ENCODE measurements at places on chromosomes 13 and 19. TPM values are rescaled to one million over a fixed set of nuclear protein-coding genes. Genes with fewer than 3 reads are reported as not detected.

- DNase-seq: no peak
These were observed 21.3 kb downstream of the VRK3 start for GRCh38 chr19:50003810-50004419.

GRCh38 chr19:53007200-53007599, 6.5 kb upstream of the ERVV-1 start:
- no peak for DNase-seq

DNA sequence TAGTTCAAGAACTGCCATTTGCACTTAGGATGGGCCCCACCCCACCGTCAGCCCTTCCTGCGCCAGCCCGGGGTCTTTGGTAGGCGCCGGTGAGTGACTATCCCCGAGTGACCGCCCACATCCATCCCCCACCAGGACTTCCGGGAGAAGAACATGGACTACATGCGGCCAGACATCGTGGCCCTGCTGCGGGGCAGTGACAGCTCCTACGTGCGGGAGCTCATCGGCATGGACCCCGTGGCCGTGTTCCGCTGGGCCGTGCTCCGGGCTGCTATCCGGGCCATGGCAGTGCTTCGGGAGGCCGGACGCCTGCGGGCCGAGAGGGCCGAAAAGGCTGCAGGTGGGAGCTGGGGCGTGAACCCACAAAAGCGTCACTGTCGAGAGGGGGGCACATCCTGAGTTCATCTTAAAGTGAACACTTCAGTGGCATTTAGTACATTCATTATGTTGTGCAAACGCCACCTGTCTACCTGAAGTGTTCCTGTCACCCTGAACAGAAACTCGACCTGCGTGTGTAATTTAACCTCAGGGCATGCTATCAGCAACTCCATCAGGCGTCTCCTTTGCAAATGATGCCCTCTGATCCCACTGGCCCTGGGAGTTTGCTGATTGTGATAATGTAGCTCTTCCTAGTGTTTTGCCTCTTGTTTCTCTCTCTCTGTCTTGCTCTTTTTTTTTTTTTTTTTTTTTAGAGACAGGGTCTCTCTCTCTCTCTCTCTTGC, 42.4 kb upstream of the USE1 start:
- no peak for DNase-seq

- DNase-seq: no peak
These were observed 30.2 kb downstream of the TMTC4 start for GRCh38 chr13:100644371-100644770.

DNA sequence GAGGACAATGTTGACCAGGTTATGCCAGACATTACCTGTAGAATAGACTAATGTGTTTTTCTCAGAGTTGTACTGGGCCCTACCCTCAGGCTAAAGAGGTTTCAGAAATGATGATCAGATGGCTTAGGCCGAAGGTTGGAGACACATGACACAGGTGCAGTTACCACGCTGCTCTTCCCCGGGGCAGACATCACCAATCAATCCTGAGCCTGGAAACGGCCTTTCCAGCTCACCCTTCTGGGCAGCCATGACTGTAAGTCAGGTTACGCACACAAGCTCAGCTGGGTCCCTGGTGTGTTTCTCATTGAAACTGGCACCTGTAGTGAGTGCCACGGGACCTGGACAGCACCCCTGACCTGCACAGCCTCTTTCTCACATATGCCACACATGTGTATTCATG, 299.3 kb downstream of the UQCRFS1 start:
- DNase-seq: no peak

DNA sequence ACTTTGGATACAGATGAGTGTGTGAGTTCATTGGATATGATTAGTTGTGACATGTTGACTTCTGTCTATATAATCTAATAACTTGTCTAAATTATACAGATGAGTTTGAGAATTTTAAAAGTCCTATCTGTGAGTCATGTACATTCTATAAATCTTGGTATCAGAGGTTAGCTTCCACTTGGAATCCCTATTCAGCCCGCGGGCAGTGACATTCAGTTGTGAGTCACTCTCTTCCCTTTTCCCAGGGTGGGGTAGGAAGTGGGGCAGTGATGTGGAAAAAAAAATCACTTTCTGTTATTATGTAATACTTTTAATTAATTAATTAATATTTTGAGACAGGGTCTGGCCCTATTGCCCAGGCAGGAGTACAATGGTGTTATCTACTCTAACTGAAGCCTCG, 33.0 kb upstream of the ZNF808 start:
- no peak for DNase-seq

GRCh38 chr13:102558029-102558428, 38.8 kb upstream of the TPP2 start:
- no peak for DNase-seq

GRCh38 chr13:92963029-92963428, 263.6 kb upstream of the GPC6 start:
- DNase-seq: no peak

DNA sequence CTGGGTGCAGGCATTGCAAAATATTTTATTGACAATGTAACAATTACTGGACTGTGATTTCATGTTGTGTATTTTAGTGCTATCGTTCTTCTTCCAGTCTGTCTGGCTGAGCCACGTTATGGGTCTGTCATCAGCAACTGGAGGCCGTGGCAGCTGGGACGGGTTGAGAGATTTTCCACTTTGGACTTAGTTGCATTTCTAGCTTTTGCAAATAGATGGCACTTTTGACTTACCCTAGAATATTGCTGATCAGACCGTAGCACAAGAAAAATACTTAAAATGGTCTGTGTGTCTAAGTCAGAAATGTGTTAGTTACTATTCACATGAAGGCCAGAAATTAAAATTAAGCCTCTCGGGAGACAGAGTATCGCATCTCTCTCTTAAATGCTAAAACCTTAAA, 211.1 kb downstream of the TEX29 start:
- no peak for DNase-seq

DNA sequence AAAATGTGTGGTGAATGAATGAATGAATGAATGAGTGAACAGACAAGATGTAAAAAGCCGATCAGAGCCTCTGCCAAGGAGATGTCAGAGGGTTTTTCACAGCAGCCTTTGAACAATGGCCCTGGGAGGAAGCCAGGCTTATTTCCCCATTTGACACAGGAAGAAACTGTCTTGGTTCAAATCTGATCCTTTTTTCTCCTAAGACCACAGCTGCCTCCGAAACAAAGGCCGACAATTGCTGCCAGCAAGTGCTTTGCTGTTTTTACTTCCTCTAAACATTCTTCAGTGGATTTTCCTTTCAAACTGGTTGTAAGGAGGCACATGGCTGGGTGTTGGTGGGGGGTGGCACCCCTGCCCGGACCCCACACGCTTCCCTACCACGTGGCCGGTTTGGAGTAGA, 44.2 kb upstream of the HOMER3 start:
- no peak for DNase-seq

GRCh38 chr13:46071590-46072249, 19.2 kb upstream of the ZC3H13 start:
- DNase-seq: no peak

DNA sequence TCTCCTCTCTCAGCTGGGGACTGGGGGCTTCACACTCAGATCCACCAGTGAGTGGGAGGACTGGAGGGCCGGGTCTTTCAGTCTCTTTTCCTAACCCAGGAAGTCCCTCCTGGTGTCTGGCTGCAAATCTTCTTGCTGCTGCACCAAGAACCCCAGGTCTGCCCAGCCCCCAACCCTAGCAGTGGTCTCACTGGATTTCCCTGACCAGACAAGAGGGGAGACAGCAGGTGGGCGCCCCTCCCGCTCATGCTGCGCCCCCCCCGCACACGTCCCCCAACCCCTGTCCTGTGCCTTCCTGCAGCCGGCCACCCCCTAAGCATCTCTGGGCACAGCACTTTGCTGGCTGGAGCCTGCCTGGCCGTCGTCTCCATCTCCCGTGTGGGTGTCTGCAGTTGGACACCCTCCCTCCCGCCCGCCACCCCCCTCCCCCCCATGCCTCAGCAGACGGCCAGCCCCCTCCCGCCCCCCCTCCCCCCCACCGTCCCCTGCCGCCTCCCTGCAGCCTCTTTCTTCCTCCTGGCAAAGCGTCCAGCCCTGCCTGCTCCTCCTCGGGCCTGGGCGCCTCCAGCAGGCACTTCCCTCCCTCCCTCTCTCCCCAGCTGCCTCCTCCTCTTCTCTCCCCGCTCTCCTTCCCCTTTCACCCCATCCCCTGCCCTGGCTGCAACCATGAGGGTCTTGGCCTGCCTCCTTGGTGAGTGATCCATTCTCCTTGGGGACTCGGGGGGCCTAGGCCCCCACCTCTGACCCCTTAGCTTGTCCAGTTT, at the start of gene SSC5D:
Gene SSC5D, plus strand, starts transcription at position 513 of the 764 bp plus-strand sequence. Its CDS starts 154 bp downstream, at position 667.
- DNase-seq: no peak

GRCh38 chr13:27442797-27443196, 7.6 kb downstream of the MTIF3 start:
- no peak for DNase-seq

DNA sequence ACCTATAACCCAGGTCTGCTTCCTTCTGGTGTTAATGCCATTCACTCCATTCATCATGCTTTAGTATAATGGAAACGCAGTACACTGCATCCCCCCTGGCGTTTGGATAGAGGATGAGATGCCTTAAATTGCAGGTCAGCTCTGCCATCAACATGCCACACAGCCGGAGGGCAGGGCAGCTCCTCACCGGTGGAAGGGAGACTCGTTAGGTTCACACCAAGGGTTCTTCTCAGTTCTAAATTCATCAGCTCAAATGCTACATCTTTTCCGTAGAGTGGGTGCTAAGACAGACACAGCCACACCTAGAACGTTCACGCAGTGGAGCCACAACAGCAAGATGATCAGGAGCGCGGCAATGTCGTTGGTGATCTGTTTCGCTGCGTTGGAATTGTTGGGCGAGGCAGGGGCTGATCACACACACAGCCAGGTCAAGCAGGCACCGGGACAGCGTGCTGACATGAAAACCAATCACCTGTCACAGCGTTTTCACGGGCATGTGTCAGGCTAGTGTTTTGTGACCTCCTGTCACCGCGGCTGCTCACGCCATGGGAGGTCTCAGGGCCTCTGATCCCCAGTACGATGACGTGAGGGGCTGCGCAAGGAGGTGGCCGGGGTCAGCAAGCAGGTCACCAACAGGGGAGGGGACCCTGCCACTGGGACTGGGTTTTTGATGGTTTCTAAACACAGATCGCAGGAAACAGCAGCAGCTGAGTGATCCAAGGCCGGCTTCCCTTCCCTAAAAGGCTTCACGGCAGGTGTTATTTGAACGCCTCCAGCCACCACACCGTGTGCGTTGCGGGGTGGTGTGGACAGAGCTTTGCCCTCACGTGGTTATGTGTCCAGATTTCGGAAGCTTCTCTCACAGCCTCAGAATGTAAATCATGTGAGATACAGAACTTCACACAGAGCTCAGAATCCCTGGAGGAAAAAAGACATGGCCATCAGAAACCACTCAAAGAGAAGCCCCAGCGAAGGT, 94.3 kb upstream of the IRS2 start:
- DNase-seq: no peak

DNA sequence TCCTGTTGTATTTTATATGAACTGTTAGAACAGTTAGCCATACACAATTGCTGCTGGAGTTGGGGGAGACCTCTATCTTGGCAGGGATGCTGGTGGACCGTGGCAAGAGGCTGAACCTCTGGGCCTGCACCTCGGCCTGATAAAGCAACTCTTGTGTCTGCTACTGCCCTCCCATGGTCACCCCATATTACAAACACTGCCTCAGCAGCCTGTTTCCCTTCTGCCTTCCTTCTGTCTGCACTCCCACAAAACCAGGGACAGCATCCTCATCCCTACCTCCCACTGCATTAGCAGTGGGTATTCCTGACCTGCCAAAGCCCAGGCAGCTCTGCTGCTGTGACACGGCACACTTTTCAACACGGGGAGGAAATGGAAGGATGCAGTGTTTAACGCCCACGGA, 456.4 kb downstream of the FGF14 start:
- DNase-seq: no peak

DNA sequence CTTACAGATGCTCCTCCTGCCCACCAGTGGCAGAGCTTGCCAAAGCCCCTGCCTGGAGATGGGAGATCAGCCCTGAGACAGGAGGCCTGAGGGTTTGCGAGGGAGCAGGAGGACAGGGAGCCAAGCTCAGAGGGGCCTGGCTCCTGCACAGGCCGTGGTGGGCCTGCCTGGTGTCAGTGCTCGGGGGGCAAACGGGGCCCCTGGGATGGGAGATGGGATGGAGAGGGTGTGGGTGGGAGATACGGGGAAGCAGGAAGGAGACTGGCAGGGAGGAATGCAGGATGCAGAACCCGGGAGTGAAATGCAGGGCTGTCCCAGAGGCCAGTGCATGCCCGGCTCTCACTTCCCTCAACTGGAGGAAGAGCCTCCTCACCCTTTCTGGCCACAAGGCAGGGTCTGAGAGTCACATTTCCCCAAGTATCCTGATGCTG, 19.9 kb downstream of the ELAVL1 start:
- DNase-seq: no peak

DNA sequence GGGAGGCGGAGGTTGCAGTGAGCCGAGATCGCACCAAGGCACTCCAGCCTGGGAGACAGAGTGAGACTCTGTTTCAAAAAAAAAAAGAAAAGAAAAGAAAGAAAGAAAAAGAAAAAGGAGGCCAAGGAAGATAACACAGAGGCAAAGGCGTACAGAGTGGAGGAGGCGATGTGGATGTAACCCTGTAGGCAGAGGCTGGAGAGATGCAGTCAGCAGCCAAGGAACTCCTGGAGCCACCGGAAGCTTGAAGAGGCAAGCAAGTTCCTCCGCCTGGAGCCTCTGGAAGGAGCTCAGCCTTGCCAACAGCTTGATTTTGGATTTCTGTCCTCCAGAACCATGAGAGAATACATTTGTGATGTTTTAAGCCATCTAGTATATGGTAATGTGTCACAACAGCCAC, 6.7 kb upstream of the CCDC8 start:
- no peak for DNase-seq

DNA sequence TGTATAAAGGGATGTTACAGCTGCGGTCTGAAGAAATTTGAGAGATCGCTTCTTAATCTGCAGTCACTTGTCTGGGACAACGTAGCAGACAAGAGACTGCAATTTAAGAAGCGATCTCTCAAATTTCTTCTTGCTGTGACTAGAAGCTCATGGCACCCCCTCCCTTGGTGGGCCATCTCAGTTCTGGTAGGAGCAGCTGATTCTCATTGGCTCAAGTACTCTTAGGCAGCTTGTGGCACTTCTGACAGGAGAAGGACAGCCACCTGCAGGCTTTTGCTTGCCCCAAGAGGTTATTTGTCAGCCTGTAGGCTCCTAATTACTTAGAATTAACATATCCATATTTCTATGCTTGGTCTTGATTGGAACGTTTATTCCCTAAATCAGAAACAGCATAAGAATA, 503.0 kb downstream of the DCT start:
- DNase-seq: no peak

DNA sequence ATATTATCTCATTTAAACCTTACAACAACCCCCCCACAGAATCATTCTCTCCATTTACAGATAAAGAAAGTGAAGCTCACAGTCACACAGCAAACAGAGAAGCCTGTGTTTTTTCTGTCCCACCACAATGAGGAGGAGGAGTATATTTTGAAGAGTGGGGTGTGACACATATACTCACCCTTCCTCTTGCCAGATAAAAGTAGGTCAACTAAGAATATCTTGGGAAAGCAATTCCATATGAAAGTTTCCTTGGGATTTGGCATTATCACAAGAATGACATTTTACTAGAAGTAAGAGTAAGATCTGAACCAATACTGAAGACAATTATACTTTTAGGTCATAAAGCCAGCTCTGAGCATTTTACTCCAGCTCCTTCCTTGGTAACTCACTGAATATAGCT, 287.5 kb upstream of the HTR2A start:
- DNase-seq: no peak

GRCh38 chr13:30908416-30908980, 2.4 kb downstream of the MEDAG start:
- no peak for DNase-seq

DPF1 gene
- not detected for total RNA-seq

ZNF530 gene
- total RNA-seq: 0.51 TPM

PRR12 gene
- 6.3 TPM for total RNA-seq

TYROBP gene
- 24.7 TPM for total RNA-seq

PRR22 gene
- 1.7 TPM for total RNA-seq

RDH8 gene
- total RNA-seq: not detected

VSTM2B gene
- not detected for total RNA-seq

HPN gene
- 387 TPM for total RNA-seq

ZNF221 gene
- total RNA-seq: 1.8 TPM

Measured in right lobe of liver (tissue), 6 donors.